Liver (tissue), 10 donors: ENCODE measurements at places on chromosomes 5 and 9.

DNA sequence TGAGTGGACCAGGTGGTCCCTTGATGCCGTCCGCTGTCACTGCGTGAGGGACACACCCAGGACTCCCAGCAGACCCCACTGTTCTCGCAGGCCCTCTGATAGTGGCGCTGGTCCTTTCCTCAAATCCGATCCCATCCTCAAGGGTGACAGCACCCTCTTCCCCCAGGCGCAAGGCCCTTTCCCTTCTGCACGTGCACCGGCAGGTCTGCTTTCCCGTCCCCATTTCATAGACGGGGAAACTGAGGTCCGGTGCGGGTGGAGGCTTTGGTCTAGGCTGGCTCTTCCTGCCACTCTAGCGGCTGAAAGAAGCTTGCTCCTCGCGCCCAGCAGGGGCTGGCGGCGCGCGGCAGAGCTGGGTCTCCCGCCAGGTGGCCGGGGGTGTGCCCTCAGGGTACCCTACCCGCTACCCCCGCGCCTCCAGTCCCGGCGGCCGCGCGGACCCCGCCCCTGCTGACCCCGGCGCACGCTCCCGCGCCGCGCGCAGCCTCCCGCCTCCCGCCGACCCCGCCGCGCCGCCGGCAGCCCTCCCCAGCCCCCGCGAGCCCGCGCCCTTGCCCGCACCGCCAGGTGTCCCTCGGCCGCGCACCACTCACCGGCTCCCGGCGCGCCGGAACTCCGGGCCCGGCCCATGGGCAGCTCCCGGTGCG, 453 bp downstream of the RASGEF1C start:
- DNase-seq = no peak

DNA sequence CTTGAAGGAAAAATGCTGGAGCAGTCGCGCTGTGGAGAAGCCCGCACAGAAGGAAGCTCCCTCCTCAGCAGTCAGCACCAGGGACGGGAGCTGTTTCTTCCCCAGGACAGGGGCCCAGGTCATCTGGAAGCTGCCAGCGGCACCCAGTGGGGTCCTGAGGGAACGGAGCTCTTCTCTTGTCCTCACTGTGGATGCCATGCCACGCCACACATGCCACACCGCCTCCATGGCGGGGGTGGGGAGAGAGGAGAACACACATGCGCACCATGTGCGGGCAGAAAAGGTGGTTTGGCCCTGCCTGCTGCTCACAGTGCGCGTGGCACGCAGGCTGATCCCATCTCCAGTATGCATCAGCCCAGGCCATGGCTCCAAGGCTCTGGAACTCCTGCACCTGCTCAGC, 41.7 kb upstream of the ZNF354B start:
- no peak for DNase-seq

DNA sequence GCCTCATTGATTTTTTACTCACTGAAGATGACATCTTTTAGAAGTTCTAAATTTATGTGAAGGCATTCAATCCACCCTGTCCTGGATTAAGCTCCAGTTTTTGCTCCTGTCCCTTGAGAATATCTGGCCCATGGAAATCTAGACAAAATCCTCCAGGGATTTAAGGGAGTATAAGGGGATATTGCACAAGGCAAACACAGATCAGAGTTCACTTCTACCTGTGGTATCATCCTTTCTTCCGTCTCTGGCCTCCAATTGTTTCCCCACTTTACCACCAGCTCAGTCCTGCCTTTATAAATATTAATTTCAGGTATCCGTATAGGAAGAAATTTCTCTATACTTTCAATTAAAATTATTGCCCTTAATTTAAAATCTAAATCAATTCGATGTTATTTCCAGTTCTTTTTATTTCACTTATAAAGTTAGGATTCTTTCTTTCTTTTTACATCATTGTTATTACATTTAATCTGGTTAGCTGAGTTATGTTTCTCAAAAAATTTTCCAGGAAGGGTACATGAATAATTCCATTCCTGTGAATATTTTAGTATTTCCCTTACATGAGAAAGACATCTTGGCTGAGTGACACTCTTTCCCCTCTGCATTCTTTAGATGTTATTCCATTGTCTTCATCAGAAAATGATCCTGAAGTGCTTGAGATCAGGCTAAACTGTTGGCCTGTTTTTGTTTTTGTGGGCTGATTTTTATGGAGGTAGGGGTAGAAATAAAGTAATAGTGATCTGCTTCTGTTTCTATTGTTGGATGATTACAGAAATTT, 194.3 kb upstream of the MAP3K1 start:
- no peak for DNase-seq

DNA sequence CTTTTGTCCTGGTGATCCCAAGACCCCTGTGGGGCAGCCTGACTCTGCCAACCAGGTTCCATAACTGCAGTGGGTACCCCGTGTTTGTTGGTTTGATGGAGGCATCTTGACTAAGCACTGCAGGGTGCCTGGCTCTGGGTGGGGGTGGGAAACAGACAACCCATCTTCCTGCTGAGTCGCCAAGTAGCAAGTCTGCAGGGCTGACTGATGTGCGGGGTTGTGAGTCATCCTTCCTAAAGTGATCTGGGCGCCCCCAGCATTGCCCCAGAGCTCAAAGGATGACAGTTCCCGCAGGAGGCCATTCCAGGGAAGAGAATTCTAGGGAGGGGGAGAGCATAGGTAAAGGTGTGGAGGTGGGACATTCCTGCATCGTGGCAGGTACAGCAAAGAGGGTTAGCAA, 23.5 kb downstream of the DAB2IP start:
- DNase-seq = no peak
